ENCODE measurements at places on chromosomes 5 and 9.
A peak's percentile ranks its signal among the peaks of the same experiment; 100 is the strongest.

GRCh38 chr5:139710319-139711066 is 62.3 kb downstream of the CXXC5 start:
- DNase-seq: peak; percentile 42

GRCh38 chr9:131020388-131020787 is 11.4 kb downstream of the LAMC3 start:
- peak; percentile 34 for DNase-seq

GRCh38 chr5:142796492-142797109 is 26.4 kb downstream of the ARHGAP26 start:
- no peak for DNase-seq

DNA sequence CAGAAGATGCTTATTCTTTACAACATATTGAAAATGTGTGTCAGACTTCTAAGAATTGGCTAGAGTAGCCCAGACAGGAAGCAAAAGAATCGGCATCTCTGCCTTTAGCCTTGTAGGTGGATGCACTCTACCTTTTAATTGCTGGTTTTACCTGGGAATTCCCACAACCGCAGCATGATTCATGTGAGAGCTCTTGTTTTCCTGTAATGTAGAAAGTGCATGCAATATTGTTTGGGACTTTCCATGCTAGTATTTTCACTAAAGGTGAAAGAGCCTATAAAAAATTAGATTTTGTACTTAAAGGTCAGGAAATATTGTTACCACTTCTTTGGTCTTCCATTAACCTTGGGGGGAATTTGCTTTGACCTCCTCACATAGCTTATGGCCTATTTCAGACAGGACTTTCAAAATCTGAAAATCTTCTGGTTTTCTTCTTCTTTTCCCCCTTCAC is 89.8 kb downstream of the NTRK2 start:
- DNase-seq: no peak

GRCh38 chr9:98201102-98201501 is 8.7 kb upstream of the CORO2A start:
- no peak for DNase-seq

DNA sequence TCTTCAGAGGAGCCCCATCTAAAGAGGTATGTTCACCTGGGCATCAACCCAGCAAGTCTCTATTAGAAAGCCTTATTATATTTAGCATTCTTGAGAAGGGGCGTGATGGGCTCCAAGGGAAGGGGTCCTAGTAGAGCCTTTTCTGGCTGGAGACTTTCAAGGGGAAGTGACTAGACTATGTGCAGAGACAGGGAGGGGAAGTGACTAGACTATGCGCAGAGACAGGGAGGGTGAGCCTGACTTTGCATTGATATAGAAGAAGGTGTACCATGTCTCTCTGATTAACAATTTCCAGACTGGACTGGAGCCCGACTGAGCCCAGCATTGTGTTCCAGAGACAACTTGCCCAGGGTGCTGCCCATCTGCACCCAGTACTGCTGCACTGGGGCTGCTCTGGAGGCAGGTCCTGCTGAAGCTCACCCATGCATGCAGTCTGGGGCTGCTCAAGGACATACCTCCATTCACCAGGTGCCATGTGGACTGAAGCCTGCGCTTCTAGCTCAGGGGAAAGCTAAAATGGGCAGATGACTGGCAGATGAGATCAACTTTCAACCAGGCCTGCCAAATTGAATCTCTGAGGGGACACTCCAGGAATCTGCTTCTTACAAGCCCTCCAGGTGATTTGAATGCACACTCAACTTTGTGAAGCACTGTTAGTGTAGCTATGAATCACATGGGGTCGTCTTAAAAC is 83.0 kb upstream of the GNA14 start:
- no peak for DNase-seq

- peak; percentile 96 for DNase-seq
Observed at GRCh38 chr9:116288658-116289057, 135.1 kb downstream of the PAPPA start.

GRCh38 chr9:77005216-77005615 is 14.2 kb upstream of the FOXB2 start:
- no peak for DNase-seq
